ENCODE measurements at places on chromosomes 7 and 10.

DNA sequence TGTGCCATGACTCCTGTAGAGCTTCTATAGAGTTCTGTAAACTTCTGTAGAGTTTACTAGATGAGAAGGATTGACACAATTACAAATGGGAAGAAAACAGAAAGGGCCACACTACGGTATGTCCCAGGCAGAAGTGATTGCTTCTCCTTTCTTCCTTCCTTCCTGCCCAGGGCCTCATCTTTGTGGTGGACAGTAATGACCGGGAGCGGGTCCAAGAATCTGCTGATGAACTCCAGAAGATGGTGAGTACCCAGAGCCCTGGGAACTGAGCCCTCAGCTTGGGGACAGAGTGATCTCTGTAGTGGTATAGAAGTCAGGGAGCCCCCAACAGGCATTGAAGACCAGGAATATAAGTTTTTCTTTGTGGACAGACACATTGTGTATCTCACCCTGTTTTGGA lies 1.7 kb downstream of the ARF5 start:
- no peak for DNase-seq

- DNase-seq: no peak
Measured at GRCh38 chr7:25754333-25754732, 397.7 kb upstream of the NFE2L3 start.

DNA sequence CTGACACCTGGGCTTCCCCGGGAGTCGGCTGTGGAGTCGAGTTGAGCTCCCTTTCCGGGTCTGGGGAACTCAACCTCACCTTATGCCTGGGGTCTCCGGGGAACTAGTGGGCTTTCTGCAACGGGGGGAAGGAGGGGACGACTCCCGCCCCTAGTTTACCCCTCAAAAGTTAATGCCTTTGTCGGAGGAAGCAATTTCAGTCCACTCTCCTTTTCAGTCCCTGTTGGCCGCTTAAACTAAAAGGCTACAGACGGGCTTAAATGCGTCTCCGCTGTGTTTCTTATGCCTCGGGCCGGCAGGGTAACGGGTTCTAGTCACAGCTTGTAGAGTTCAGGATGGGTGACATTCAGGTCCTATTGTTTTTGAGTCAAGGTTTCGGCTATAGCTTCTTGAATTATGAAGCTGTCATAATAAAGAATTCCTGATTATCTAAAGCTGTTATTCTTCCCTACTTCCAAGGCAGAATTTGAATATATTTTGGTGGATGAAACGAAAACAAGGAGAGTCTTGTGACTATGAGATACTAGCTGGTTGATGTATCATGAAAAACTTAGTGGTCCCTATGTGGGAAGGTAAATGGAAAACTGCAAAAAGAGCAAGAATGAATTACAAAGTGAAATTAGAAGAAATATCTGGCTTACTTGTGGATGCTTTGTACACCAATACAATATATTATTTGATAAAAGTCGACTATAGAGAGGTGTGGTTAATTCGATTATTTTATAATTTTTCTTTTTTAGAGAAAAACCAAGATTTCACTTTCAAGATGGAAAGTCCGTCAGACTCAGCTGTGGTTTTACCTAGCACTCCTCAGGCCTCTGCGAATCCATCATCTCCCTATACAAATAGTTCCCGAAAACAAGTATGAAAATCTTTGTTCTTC lies 495 bp downstream of the SFR1 start:
- no peak for DNase-seq

DNA sequence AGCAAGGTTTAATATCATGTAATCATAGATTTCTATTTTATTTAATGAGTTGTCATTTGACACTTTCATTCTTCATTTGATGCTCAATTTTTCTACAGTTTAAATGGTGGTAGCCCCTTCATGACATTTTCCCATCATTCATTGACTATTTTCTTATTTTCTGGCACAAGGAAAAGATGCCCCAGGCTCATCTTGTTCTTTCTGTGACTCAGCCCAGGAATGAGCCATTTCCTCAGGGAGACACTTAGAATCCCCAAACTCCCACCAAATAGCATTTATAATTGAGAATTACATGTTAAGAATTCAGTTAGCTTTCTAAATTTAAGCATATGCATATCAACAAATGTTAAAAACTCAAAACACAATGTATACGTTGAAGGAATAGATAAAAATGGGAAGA lies 222.3 kb downstream of the KIF20B start:
- DNase-seq: no peak

DNA sequence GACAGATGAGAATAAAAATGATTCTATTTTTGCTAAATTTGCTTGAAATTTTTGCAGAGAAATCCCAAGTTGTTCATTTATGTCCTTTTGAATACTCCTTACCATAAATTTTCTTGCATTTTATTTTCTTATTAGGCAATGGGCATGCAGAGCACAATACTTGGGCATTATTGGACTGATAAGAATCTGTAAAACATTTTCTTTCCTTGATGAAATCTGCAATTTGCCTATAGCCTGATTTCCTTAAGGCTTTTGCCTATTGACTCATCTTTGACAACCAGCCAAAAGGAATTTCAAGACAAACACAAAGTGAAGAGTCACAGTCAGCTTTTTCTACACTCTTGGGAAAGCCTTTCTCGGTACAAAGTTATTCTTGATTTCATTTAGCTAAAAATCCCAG lies 30.5 kb upstream of the GNAT3 start:
- no peak for DNase-seq

DNA sequence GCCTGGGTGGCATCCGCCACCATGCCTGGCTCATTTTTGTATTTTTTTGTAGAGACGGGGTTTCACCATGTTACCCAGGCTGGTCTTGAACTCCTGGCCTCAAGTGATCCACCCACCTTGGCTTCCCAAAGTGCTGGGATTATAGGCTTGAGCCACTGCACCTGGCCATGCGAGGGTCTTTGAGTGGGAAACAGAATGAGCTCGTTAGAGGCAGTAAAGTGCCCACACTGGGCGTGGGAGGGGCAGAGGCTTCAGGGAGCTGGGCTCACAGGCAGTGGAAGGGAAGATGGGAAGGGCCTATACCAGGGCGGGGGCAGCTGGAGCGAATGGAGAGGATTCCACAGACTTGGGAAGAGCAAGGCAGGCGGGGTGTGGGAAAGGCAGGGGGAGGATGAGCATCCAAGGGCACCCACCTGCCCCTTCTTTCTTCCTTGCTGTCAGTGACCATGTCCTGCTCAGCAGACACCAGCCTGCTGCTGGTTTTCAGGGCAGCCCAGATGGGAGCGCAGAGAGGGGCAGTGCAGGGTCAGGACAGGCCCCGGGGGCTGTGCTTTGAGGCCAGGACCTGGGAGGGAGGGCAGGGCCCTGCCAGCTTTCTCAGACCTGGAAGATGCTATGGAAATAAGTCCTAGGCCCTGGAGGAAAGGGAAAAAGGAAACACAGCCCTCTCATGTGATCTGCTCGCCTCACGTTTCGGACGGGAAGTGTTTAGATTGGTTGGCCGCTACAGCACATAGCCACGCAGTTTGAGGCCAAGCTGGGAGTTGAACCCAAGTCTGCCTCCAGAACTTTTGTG lies 4.2 kb downstream of the FZD9 start:
- DNase-seq: no peak

DNA sequence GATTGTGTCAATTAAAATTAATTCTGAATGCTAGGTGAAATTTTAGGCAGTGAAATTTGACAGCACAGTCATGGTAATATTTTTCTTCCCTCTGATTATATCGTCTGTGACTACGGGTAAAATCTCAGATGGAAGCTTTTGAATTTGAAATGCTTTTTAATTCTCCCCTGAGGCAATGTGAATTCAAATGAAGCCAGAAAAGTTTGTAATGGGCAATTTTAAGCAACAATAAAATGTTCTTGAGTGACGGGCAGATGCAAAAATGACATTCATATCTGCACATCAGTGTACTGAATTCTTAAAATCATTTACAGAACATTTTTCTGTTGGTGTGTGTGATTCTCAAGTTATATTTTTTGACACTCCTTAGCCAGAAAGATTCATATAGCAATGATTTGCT lies 134.5 kb downstream of the NSUN6 start:
- no peak for DNase-seq

GRCh38 chr10:86795353-86795752 lies 38.9 kb downstream of the BMPR1A start:
- DNase-seq: no peak

GRCh38 chr10:8910314-8910713 lies 855.8 kb downstream of the GATA3 start:
- no peak for DNase-seq

DNA sequence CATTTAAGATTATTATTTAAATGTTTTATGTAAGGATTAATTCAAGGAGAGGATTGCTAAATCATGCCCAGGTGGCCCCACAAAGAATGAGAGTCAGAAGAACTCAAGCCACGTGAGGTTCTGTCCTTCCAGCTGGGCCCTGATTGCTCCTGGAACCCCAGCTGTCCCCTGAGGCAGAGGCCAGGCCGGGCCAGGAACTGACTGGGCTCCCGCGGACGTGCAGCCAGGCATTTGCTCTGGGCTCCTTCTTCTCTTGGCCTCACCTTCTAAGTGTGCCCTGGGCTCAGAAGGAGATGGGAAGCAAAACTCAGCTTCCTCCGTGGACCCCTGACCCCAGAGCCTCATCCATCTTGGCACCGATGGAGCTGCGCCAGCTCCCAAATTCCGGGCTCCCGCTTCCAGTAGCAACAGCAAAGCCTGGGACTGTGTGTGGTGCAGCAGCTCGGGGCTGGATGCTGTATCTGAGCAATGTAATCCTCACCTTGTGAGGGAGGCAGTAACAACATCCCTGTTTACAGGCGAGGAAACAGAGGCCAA lies 250.6 kb upstream of the PPP2R2D start:
- DNase-seq: no peak

- no peak for DNase-seq
Measured at GRCh38 chr7:103121641-103122040, 27.3 kb downstream of the NAPEPLD start.

DNA sequence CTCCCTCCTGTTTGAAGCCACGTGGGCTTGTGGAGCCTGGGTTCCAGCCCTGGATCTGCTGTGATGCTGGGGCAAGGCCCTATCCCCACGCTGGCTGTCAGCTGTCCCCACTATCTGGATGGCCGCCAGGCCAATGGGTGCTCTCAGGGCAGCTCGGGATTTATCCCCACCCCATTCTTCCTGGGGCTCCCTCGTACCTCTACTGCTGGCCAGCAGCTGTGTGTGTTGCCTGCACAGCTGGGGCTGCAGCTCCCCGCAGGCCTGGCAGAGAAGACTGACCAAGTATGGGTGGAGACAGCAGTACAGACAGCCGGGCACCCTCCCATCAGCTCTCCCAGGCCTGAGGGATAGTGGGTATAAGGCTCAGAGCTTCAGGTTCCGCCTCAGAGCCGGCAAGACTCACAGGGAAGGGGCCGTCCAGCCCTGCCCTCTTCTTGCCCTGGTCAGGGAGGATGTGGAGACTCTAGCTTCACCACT lies 13.6 kb downstream of the CLIP2 start:
- DNase-seq: no peak

- no peak for DNase-seq
Measured at GRCh38 chr7:46930366-46930765, 651.5 kb downstream of the TNS3 start.

DNA sequence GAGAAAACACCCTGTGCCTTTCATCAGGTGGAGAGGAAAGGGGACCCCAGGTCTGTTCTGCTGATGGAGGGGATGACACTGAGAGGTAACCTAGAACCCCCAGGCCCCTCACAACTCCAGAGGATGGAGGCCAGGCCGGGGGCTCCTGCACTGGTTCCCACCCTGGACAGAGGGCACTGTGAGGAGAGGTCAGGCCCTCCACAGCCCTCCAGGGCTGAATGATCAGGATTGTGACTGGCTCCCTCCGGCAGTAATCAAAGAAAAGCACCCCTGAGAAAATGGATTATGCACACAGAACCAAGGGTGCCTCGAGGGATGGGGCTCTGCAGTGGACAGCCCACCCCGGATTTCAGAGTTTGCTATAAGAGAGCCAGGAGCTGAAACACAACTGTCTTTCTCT lies 502.8 kb downstream of the TCERG1L start:
- no peak for DNase-seq

DNA sequence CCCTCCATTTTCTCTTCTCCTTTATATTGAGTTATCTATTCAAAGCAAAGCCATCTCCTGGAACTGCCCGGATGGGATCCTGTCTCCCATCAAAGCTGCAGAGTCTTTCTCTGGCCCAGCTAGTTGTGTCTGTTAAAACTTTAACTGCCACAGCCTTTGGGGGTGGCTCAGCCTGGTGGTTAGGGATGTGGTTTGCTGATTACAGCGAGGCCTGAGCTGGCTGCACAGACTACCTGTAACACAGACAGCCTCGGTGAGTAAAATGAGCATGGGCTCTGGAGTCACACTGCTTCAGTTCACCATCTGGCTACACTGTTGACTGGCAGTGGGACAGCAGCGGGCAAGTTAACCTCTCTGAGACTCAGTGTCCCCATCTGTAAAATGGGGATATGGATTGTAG lies 18.4 kb upstream of the HABP2 start:
- DNase-seq: no peak

GRCh38 chr7:129421717-129422250 lies 12.4 kb upstream of the STRIP2 start:
- no peak for DNase-seq

- no peak for DNase-seq
Measured at GRCh38 chr7:46835556-46835955, 746.4 kb downstream of the TNS3 start.

- no peak for DNase-seq
Measured at GRCh38 chr10:86365346-86366032, 1.1 kb downstream of the GRID1 start.

GRCh38 chr7:45881759-45882464 lies 6.4 kb upstream of the IGFBP1 start:
- no peak for DNase-seq

DNA sequence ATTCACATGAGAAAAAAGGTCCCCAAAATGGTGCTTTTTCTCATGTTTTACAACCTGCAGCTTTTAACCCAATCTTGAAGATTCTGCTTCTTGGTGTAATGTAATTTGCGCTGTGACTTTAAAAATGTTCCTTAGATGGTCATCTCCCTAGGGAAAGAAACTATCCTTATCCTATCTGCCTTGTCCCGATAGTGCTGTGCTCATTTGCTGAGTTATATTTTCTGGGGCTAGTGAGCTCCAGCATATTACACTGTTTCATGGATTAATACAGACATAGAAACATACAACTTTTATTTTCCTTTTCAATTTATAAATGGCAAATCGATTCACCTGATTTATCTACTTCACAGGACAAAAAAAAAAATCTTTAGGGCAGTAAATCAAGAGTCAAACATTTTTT lies 2.8 kb downstream of the WAPL start:
- no peak for DNase-seq

DNA sequence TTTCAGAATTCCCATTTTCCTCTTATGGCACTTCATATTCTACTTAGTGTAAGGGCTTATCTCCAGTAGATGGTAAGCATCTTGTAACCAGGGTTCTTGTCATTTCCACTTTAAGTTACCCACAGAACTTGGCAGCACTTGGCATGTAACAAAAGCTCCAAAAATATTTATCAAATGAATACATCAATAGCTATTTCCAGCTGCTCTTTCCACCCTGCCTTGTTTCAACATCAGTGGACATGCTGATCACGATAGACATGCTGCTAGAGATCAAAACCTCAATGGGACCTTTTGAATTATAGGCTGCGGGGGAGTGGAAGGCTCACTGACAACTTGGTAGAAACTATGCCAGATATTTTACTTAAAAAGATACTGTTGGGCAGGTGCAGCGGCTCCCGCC lies 32.9 kb downstream of the HOXA1 start:
- no peak for DNase-seq

GRCh38 chr7:91330191-91330808 lies 66.1 kb downstream of the FZD1 start:
- no peak for DNase-seq
